ENCODE measurements at places on chromosomes 1 and 21. TPM values are rescaled to one million over a fixed set of nuclear protein-coding genes. Genes with fewer than 3 reads are reported as not detected.

GRCh38 chr1:110048923-110049601 is 14.6 kb downstream of the STRIP1 start:
- H3K27ac ChIP-seq = no peak overlapping the region
- peaks cover 20% of the 10 kb centered on the region for H3K36me3 ChIP-seq
- H3K27me3 ChIP-seq = no peaks in the 10 kb centered on the region
- H3K4me1 ChIP-seq = no peaks in the 10 kb centered on the region

DNA sequence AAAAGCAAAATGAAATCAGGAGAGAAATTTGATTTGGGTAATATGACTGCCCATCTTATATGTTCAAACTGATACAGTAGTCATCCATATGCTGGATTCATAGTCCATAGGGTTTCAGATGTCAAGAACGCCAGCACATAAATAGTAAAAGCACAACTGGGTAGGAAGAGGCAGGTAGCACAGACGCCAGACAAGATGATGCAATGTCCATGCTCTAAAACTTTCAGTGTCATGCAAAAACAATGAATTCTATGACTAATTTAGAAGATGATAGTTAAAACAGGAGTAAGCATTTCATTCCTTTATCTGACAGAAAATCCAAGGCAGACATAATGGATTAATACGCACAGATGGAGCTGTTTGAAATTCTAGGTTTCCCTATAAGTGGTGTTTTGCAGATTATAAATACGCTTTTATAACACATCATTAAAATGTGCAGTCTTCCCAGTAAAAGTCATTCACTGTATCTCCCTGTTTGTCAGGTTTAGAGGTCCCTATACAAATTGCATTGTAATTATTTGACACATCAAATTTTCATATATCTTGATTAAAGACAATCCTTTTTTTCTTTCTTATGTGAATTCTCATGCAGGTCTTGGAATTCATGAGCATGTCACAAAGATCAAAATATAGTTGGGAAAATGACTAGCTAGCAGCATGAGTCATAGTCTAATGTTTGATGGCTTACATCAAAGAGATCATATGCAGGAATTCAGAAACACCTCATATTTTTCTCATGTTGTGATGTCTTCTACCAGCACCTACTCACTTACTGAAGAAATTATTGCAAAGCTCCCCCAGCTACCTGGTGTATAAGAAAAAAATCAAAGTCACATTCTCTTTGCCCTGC is 139.9 kb downstream of the DSCAM start:
- no peak for DNase-seq
- no peaks in the 10 kb centered on the region for H3K27me3 ChIP-seq
- H3K36me3 ChIP-seq = no peaks in the 10 kb centered on the region

DNA sequence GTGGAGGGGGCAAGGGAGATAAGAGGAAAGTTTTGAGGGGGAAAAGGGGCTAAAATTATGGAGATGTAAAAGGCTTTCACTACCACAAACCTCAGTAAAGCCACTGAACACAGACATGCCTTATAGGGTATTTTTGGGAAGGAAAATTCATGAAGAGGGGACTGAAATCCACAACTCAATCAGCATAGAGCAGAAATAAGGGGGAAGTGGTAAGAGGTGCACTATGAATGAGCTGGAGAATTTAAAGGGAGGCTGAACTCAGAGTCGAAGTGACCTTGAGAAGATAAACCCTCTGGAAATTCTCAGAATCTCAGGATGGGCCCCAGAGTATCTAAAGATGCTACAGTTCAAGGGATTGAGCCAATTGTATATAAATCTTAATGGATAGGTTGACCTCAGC is 15.3 kb downstream of the RHEX start:
- no peaks in the 10 kb centered on the region for H3K36me3 ChIP-seq
- H3K27me3 ChIP-seq = no peaks in the 10 kb centered on the region
- H3K27ac ChIP-seq = no peak overlapping the region
- no peak for DNase-seq

DNA sequence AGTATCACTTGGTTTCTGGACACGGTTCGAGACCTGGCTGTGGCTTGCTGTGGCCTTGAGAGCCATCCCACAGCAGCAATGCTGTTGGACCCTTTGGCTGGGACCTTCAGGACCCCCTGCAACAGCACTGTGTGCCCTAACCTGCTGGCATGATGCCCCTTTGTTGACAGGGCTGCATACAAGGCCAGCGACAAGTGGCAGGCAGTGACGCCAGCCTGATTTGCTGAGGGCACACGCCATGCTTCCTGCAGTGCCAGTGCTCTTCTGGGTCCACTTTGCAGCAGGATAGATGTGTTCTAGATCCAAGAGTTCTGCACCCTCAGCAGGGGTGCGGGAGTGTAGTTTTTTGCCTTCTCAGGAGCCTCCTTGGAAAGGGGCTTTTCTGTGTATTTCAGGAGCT is 32.8 kb downstream of the COQ8A start:
- no peaks in the 10 kb centered on the region for H3K27me3 ChIP-seq
- peaks cover 5% of the 10 kb centered on the region for H3K36me3 ChIP-seq
- no peak overlapping the region for H3K4me3 ChIP-seq
- no peak overlapping the region for H3K27ac ChIP-seq
- no peak for DNase-seq

GRCh38 chr1:200179126-200179780 is 151.7 kb downstream of the NR5A2 start:
- DNase-seq = no peak
- no peak overlapping the region for H3K27ac ChIP-seq
- no peak overlapping the region for H3K4me3 ChIP-seq
- H3K4me1 ChIP-seq = no peaks in the 10 kb centered on the region

- no peaks in the 10 kb centered on the region for H3K27me3 ChIP-seq
- H3K36me3 ChIP-seq = no peaks in the 10 kb centered on the region
- H3K4me1 ChIP-seq = peaks cover 6% of the 10 kb centered on the region
- H3K27ac ChIP-seq = no peak overlapping the region
- H3K4me3 ChIP-seq = no peak overlapping the region
These were observed 4.4 kb upstream of the FLVCR1 start for GRCh38 chr1:212853658-212854057.

- no peaks in the 10 kb centered on the region for H3K36me3 ChIP-seq
- no peak for DNase-seq
- no peak overlapping the region for H3K27ac ChIP-seq
- no peaks in the 10 kb centered on the region for H3K27me3 ChIP-seq
These were observed 165.6 kb downstream of the DUSP10 start for GRCh38 chr1:221576268-221576667.

DNA sequence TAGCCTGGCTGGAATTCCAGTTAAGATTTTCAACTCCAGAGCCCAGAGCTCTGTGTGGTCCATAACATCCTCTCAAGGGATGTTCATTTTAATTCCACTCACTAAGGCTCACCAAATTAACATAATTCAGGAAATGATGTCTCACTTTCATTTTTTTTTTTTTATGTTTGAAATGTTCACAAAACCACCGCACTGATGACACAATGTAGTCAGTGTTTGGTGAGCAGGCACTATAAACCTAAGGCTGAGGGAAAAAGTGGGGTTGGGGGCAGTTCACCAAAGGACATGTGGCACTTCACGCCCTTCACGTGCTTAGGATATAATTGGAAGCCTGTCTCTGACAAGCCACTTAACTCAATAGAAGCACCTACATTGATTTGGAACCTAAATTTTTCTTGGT is 177.3 kb upstream of the CAMK1G start:
- no peak for DNase-seq
- no peaks in the 10 kb centered on the region for H3K27me3 ChIP-seq
- H3K36me3 ChIP-seq = no peaks in the 10 kb centered on the region
- no peaks in the 10 kb centered on the region for H3K4me1 ChIP-seq

DNA sequence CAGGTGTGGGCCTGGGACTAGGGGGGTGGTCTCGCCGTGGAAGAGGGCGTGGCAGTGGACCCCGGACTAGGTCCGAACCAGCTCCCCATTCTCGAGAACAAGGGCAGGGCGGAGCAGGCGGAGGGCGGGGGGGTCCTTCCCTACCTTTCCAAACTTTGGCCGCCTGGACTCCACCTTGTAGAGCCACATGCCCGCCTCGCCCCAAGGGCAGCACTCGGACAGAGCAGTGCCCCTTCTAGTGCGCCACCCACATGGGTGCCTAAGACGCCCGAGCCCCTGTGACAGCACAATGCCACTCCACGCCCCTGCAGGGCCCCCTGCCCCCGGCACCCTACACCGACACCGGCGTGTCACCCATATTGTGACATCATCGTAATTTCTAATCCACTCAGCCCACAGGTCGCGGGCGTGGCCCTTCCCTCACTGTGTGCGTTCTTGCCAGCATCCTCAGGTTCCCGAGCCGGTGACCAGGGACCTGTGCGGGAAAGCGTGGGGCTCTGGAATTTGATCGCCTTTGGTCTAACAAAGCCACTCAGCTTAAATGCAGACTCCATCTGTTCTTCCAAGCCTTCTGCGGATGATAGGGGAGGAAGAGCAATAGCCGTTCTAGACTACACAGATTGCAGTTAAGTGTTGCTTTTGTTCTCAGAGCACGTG is 553 bp upstream of the STMN1 start:
- DNase-seq = peak; percentile 50
- no peaks in the 10 kb centered on the region for H3K36me3 ChIP-seq
- peak overlapping the region; percentile 77 for H3K4me3 ChIP-seq
- peak overlapping the region; percentile 79 for H3K27ac ChIP-seq
- H3K27me3 ChIP-seq = no peaks in the 10 kb centered on the region
- H3K4me1 ChIP-seq = peaks cover 8% of the 10 kb centered on the region

GRCh38 chr1:234929369-234929768 is 199.3 kb downstream of the TOMM20 start:
- no peak overlapping the region for H3K4me3 ChIP-seq
- no peak for DNase-seq
- H3K27me3 ChIP-seq = no peaks in the 10 kb centered on the region

GRCh38 chr1:65235867-65236805 is 73.2 kb upstream of the DNAJC6 start:
- no peak overlapping the region for H3K4me3 ChIP-seq
- no peak overlapping the region for H3K27ac ChIP-seq
- no peaks in the 10 kb centered on the region for H3K27me3 ChIP-seq
- no peaks in the 10 kb centered on the region for H3K4me1 ChIP-seq
- DNase-seq = no peak

DNA sequence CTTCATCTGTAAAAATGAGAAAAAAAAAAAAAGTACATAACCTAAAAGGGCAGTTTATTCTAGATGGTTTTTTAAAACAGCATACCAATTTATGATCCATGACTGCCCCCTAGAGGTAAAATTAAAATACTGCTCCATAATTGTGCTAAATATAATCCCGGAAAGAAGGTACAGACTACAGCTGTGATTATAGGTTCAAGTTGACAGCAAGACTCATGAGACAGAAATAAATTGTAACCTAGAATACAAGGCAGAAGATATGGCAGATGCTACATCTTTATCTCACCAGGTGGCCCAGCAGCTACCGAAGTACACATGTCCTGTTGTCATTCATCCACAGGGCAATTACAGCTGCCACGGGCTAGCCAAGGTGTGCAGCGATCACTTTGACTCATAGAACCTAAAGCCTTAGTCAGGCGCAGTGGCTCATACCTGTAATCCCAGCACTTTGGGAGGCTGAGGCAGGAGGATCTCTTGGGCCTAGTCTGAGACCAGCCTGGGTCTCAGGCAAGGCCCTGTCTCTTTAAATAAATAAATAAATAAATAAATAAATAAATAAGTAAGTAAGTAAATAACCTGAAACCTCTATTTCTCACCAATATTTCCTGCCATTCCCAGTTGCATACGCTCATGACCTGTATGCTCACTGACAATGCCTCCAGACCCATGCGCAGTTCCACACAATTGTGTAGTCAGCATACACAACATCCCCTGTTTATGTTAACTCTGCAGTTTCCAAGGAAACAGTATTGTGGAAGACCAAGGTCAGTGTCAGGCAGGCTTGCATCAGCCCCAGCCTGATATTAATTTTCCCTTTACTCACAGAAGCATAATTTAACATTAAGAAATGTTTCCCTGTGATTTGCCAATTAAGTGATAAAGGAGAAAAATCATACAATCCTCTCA is 18.3 kb upstream of the PPIE start:
- H3K36me3 ChIP-seq = no peaks in the 10 kb centered on the region
- H3K27ac ChIP-seq = no peak overlapping the region
- H3K27me3 ChIP-seq = no peaks in the 10 kb centered on the region
- no peaks in the 10 kb centered on the region for H3K4me1 ChIP-seq

DNA sequence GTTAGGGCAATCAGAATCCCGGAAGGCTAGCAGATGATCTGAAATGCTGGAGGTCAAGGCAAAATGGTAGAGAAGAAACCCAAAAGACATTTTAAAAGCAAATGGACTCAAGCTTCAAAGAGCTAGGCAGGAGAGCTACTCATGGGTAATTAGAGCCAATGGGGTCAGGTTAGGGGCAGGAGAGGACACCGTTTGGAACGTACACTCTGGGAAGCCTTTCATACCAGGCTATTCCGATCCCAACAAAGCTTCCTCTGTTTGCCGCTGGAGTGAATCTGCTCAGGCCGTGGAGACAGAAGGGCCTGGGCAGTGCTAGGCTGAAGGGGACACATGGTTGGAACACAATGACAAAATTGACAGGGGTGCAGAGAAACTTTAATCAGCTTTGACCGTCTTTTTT is 346.6 kb downstream of the RPS6KC1 start:
- no peak overlapping the region for H3K4me3 ChIP-seq
- no peaks in the 10 kb centered on the region for H3K36me3 ChIP-seq
- no peak overlapping the region for H3K27ac ChIP-seq
- H3K27me3 ChIP-seq = no peaks in the 10 kb centered on the region

DNA sequence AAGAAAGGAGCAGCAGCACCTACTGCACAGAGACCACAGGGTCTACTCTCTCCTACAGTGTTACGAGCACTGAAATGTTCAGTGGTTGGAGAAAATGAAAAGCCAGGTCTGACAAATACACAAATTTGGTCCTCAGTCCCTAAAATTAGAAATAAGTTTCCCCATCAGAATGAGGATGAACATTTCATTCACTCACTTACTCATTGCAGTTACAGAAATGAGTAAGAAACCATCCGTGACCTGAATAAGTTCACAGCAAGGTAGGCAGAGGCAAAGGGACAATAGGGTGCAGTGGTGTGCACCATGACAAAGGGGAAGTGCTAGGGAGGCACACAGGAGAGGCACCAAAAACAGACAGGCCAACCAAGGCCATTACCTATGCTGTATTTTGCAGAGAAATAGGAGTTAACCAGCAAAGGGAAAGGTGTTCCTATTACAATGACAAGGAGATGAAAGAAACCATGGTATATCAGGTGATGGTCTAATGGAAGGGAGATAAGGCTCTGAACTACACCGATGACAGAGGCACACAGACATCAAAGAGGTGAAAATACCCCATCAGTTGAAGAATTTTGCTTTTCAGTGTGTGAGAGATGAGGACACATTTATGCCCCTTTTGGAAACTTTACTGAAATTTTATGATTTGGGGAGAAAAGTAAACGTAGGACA is 29.4 kb downstream of the VAV3 start:
- no peak overlapping the region for H3K4me3 ChIP-seq
- no peaks in the 10 kb centered on the region for H3K27me3 ChIP-seq
- no peak for DNase-seq
- no peak overlapping the region for H3K27ac ChIP-seq
- H3K4me1 ChIP-seq = no peaks in the 10 kb centered on the region
- H3K36me3 ChIP-seq = no peaks in the 10 kb centered on the region

GRCh38 chr1:19850214-19850613 is 32.0 kb upstream of the OTUD3 start:
- H3K4me1 ChIP-seq = no peaks in the 10 kb centered on the region
- no peak overlapping the region for H3K27ac ChIP-seq
- no peaks in the 10 kb centered on the region for H3K27me3 ChIP-seq
- DNase-seq = no peak
- no peak overlapping the region for H3K4me3 ChIP-seq

- no peaks in the 10 kb centered on the region for H3K27me3 ChIP-seq
- no peaks in the 10 kb centered on the region for H3K36me3 ChIP-seq
- no peak for DNase-seq
- no peak overlapping the region for H3K4me3 ChIP-seq
- no peak overlapping the region for H3K27ac ChIP-seq
These were observed 386.9 kb upstream of the PROX1 start for GRCh38 chr1:213600879-213601278.

Gene MUL1
- total RNA-seq = 18.2 TPM

Gene CHAF1B
- 1.5 TPM for total RNA-seq

Gene DMRTA2
- total RNA-seq = not detected

Gene CR1L
- total RNA-seq = not detected

Gene ATAD3C
- 0.61 TPM for total RNA-seq

Gene GPR25
- not detected for total RNA-seq

Measured in naive thymus-derived CD4-positive, alpha-beta T cell (primary cell).